Glomerular endothelial cell (primary cell): ENCODE measurements at places on chromosomes 3 and 15. TPM values are rescaled to one million over a fixed set of nuclear protein-coding genes. Genes with fewer than 3 reads are reported as not detected.

Gene HRH1
- total RNA-seq = 13.3 and 23.5 TPM in 2 replicates

Gene SLC24A5
- not detected in 2 replicates for total RNA-seq

Gene SUSD5
- total RNA-seq = 2.5 and 15.8 TPM in 2 replicates

Gene NEIL1
- total RNA-seq = 22.8 and 31.3 TPM in 2 replicates

Gene FYCO1
- total RNA-seq = 29.3 and 32.0 TPM in 2 replicates

Gene DAZL
- not detected in 2 replicates for total RNA-seq

Gene RTP1
- not detected in 2 replicates for total RNA-seq

Gene RBPMS2
- 0.58 and 2.5 TPM in 2 replicates for total RNA-seq

Gene OR4M2
- not detected in 2 replicates for total RNA-seq

Gene COLQ
- 0.05 and 2.6 TPM in 2 replicates for total RNA-seq

Gene GAP43
- 0.18 TPM in 1 of 2 replicates, not detected in the other for total RNA-seq

Gene CFAP44
- 3.2 and 5.2 TPM in 2 replicates for total RNA-seq

Gene USP8
- total RNA-seq = 29.5 and 33.3 TPM in 2 replicates

Gene MUC20
- total RNA-seq = 0.10 TPM in 1 of 2 replicates, not detected in the other

Gene LHFPL4
- not detected in 2 replicates for total RNA-seq

Gene CILP
- total RNA-seq = 0.12 TPM in 1 of 2 replicates, not detected in the other

Gene PRR20G
- not detected in 2 replicates for total RNA-seq

Gene MYO5C
- 26.8 and 33.4 TPM in 2 replicates for total RNA-seq

Gene HTR3E
- total RNA-seq = not detected in 2 replicates

Gene FOXB1
- not detected in 2 replicates for total RNA-seq

Gene MELTF
- total RNA-seq = 5.7 and 6.2 TPM in 2 replicates

Gene MSL2
- 22.6 and 25.6 TPM in 2 replicates for total RNA-seq

Gene IFT122
- total RNA-seq = 16.6 and 22.8 TPM in 2 replicates

Gene CERS3
- total RNA-seq = not detected in 2 replicates

Gene ADAMTS7
- 83.0 and 105 TPM in 2 replicates for total RNA-seq

Gene CCR3
- not detected in 2 replicates for total RNA-seq

Gene RASL12
- total RNA-seq = not detected in 2 replicates

Gene LRRC3B
- total RNA-seq = not detected in 2 replicates

Gene CAND2
- total RNA-seq = 2.6 and 3.7 TPM in 2 replicates

Gene GOLGA8Q
- not detected in 2 replicates for total RNA-seq

Gene PTH1R
- total RNA-seq = not detected in 2 replicates

Gene KY
- 0.06 TPM in 1 of 2 replicates, not detected in the other for total RNA-seq

Gene CFAP91
- total RNA-seq = 0.10 and 0.70 TPM in 2 replicates

Gene CHAC1
- 10.3 and 12.7 TPM in 2 replicates for total RNA-seq

Gene SPRED1
- total RNA-seq = 13.8 and 22.2 TPM in 2 replicates

Gene ST8SIA2
- 1.6 TPM in 1 of 2 replicates, not detected in the other for total RNA-seq

Gene COMMD2
- 25.9 and 34.6 TPM in 2 replicates for total RNA-seq

Gene AMIGO3
- 0.19 and 1.2 TPM in 2 replicates for total RNA-seq

Gene TRH
- total RNA-seq = not detected in 2 replicates

Gene SUCLG2
- 32.1 and 39.0 TPM in 2 replicates for total RNA-seq

Gene USP13
- total RNA-seq = 10.7 and 23.3 TPM in 2 replicates

Gene OIP5
- total RNA-seq = 2.5 and 2.9 TPM in 2 replicates

Gene KLF15
- 0.05 and 0.47 TPM in 2 replicates for total RNA-seq

Gene ADIPOQ
- not detected in 2 replicates for total RNA-seq

Gene TMEM212
- total RNA-seq = not detected in 2 replicates

Gene TRIM42
- total RNA-seq = not detected in 2 replicates

Gene SLC28A1
- total RNA-seq = not detected in 2 replicates
